ENCODE measurements at places on chromosomes 2 and 18.

- DNase-seq: no peak
Measured at GRCh38 chr2:133498662-133499585, 69.3 kb downstream of the NCKAP5 start.

DNA sequence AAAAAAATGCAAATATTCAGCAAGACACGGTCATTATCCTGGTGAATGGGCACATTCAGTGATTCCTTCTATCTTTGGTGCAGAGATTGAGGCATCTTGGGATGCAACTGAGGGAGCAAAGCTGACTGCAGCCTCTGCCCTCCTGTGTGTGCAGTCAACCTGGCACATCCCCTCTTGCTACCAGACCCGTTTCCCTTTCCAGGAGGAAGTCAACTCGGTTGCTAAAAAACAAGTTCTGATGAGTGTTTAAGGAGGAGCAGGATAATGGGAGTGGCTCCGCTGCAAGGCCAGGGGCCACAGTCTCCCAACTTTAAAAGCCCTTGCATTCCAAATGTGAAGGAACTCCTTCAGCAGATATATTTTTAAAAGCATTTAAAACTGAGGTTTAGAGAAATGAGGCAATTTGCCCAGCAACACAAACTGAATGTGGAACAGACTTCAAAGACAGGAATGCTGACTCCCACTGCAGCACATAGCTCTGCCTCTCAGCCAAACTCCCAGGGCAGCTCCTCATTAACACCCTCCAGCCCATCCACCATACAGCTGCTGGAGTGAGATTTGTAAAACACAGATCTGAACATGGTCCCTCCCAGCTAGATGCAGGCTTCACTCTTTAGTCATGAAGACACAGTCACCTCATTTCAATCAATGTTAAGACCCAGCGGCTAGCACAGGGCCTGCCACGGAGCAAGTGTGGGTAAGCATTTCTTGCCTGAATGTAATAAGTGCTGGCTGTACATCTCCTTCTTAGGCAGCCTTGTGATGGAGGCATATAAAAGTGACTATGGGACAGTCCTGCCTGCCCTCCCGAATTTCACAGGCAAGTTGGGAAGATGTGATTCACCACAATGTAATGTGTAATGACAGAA is 54.3 kb downstream of the VSNL1 start:
- DNase-seq: no peak

GRCh38 chr18:13613591-13614501 is 112.5 kb downstream of the FAM210A start:
- no peak for DNase-seq

GRCh38 chr2:61220768-61221167 is 58.8 kb downstream of the C2orf74 start:
- DNase-seq: no peak

GRCh38 chr2:169806586-169806985 is 7.9 kb downstream of the SSB start:
- no peak for DNase-seq

- DNase-seq: no peak
Measured at GRCh38 chr2:55616551-55617174, 759 bp downstream of the PPP4R3B start.

GRCh38 chr2:235607546-235608199 is 113.8 kb downstream of the AGAP1 start:
- DNase-seq: no peak

DNA sequence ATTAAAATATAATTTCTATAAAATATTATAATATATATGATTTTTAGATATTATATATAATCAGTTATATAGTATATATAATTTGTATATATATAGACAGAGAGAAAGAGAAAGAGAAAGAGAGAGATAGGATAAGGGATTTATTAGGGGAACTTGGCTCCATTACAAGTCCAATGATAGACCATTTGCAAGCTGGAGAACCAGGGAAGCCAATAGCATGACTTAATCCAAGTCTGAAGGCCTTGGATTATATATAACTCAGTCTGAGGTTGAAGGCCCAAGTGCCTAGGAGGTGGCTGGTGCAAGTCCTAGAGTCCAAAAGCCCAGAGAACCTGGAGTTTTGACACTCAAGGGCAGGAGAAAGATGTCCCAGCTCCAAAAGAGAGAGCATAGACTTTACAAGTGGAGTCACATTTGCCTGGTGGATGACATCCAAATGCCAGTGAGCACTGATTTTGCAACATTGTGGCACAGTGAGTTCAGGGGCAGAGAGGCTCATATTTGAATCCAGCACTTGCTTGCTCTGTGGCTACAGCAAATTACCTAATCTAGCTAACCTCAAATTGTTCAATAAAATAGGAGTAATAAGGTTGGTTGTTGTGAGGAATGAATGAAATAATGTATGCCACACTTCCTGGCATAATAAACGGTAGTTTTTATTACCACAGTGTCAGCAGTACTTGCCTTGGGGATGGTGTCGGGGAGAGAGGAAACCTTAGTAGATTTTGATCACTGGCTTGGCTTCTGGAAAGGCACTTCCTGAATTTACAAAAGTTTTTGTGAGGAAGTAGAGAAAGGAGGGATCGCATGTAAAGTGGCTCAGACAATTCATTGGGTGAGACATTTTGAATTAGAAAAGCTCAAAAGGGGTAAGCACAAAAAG is 69.6 kb upstream of the CD28 start:
- DNase-seq: no peak

- DNase-seq: no peak
Measured at GRCh38 chr18:60246606-60247005, 126.0 kb downstream of the MC4R start.

- DNase-seq: no peak
Measured at GRCh38 chr2:159695795-159696448, 16.4 kb upstream of the MARCHF7 start.

GRCh38 chr2:8877894-8878293 is 40.5 kb upstream of the KIDINS220 start:
- DNase-seq: no peak

DNA sequence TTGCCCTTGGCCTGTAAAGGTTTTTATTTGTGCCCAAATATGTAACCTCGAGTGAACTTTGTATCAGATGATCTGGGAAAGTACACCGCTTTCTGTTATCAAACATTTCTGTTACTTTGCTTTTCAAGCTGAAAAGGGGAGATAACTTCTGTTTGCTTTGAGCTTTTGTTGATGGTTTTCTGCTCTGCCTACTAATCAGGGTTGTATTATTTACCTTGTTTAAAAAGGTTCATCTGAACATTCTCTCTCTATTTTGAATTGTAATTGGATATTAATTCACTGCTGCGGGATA is 79.4 kb downstream of the XRCC5 start:
- DNase-seq: no peak

DNA sequence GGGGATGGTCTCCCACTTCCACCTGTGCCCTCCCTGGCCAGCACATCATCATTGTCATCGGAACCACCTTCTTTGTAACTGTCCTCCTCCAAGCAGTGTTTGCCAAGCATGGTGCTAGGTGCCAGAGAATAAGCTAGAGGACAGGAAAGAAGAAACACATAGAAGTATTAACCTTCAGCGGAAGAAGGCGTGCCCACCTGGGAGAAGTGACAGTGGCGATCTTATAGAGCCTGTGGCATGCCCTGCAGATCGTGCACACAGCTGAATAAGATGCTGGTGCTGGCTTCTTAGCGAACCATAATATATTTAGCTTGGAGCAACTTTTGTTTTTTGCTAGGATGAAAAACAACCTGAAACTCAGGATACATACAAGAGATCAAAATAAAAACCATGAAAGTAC is 148.0 kb downstream of the FAM210A start:
- no peak for DNase-seq

DNA sequence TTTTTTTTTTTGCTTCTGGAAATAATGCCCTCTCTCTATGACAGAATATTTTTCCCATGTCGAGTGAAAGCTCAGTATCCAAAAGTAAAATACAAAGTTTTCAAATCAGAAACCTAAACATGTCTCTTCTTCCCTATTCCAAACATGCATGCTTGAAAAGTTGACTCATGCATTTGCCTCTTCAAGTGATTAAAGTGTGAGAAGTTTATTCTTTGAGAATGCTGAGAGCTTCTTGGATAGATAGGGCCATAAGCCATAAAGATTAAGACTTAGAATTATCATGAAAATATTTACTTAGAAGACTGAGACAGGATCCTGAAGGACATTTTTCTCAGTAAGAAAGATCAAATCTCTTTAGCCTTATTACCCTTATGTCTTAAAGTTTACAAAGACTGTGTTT is 98.6 kb upstream of the EPB41L5 start:
- no peak for DNase-seq

- no peak for DNase-seq
Measured at GRCh38 chr2:8455236-8456150, 226.4 kb upstream of the ID2 start.

- DNase-seq: no peak
Measured at GRCh38 chr2:15436195-15436594, 124.9 kb downstream of the NBAS start.

DNA sequence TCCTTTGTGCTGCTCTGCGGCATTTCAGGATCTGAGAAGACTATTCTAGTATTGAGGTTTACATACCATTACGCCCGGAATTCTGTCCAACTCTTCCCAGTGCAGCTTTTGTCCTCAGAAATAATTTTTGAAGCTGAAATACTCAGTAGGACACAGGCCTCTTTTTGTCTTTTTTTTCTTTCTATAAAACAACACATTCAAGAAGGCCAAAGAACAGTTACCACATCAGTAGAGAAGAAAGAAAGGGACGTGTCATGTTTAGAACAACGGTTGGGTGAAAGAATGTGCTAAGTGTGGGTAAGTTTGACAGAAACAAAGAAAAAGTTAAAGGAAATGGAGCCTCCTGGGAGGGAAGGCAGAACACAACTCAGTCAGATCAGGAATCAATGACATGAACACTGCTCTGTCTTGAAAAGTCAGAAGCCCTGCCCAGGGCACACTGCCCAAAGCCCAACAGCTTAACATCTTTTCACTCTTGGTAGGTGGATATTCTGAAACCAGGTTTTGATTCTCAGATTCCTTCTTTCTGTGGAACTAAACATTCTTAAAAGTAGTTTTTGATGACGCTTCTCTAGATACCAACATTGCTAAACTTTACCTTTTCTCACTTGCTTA is 198.6 kb upstream of the CWC22 start:
- no peak for DNase-seq

GRCh38 chr2:166133653-166134052 is 5.8 kb upstream of the SCN1A start:
- no peak for DNase-seq

GRCh38 chr2:74558284-74559230 is 4.0 kb downstream of the DOK1 start:
- no peak for DNase-seq

- peak; percentile 24 for DNase-seq
Measured at GRCh38 chr2:27085673-27086089, 891 bp upstream of the KHK start.

GRCh38 chr2:216711348-216711747 is 16.0 kb upstream of the IGFBP5 start:
- no peak for DNase-seq

GRCh38 chr2:103284750-103285149 is 522.9 kb downstream of the TMEM182 start:
- no peak for DNase-seq

DNA sequence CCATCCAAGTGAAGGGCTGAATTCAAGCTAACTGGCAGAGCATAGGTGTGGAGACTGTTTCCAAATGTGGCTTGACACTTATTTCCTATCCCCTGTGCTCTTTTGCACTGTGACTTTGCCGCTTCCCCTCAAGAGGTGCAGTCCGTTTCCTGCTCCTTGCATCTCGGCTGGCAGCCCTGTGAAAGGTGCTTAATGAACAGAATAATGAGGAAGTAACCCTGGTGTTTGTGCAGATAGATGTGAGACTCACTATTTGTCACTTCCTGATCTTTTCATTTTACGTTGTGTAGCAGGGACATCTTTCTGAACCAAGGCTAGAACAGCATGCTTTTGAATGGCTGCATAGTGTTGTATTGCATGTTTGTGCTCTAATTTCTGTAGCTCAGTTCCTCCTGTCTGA is 60.8 kb downstream of the CEP192 start:
- DNase-seq: no peak

- DNase-seq: no peak
Measured at GRCh38 chr2:117123362-117123761, 691.1 kb upstream of the DDX18 start.

DNA sequence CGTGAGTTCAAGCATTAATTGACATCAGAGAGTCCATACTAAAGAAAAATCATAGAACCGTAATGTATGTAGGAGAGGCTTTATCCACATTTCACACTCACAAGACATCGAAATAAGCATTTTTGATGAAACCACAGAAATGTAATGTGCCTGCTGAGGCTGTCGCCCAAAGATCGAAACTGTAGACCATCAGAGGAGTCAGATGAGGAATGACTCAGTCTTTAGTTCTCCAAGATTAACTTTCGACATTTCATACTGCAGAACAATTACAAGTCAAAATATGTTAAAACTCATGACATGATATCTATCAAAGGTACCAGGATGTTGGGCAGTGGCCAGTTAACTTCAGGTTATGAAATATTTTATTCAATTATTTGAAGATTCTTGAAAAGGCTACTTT is 79.6 kb downstream of the RAB31 start:
- no peak for DNase-seq

GRCh38 chr2:110852051-110852450 is 119.7 kb downstream of the ACOXL start:
- DNase-seq: no peak

- no peak for DNase-seq
Measured at GRCh38 chr18:48918660-48919456, 31.9 kb downstream of the SMAD7 start.

- DNase-seq: no peak
Measured at GRCh38 chr2:149225446-149225845, 104.9 kb upstream of the LYPD6 start.

- DNase-seq: no peak
Measured at GRCh38 chr18:47334966-47335365, 83.5 kb upstream of the SKOR2 start.

DNA sequence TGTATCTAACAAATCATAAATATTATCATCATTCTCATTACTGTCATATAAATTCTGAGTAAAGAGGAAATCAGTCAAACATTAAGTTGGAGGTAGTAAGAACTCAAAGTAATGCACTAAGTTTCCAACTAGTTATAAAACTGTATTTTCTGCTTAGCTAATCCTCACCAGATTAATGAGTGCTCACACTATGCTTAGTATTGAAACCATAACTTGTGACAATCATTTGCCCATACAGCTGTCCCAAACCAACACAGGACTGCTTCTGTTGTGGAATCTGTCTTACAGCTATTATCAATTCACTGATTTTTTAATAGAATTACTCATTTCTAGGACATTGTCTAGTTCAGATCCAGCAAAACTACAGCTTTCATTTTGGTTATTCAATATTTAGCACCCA is 41.5 kb upstream of the TANK start:
- DNase-seq: no peak

DNA sequence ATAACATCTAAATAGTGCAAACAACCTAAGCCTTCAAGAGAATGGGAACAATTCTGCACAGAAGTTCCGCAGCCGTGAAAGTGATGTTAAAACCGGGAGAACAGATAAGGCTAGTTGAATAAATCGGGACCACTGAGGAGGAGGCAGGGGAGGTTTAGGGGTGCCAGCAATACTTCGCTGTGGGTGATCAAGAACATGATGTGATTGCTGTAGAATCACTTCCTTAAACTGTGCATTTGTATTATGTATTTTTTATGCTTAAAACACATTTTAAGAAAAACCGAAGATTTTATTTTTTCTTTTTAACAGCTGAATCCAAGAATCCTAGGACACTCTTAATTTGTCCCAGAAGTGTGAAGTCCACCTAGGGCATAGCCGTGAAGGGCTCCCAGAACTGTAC is 33.6 kb downstream of the TTC32 start:
- no peak for DNase-seq
